DMS 273 treated with DMSO at 0.1 percent for 48 hours (cell line): ENCODE measurements at places on chromosomes 13 and 19.

DNA sequence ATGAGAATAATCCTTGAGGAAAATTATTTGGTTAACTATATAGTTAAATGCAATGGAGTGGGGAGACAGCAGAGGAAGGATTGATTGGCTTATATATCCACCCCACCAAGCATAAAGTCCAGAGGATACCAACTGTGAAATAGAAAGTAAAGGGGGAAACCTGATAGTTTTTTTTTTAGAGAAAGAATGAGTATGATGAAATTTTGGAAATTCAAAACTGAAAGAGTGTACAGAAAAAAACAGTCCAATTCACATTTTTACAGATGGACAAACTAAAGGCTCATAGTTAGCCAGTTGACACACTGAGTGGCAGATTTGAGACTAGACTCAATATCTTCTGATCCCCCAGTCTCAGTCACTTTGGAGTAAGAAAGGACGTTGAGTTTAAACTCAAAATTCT is 51.1 kb downstream of the FNDC3A start:
- DNase-seq, result no peak

GRCh38 chr19:49114630-49115363 is 627 bp downstream of the LIN7B start:
- DNase-seq, result peak; percentile 50

- no peak for DNase-seq
Measured at GRCh38 chr13:36029166-36029565, 102.0 kb downstream of the DCLK1 start.

DNA sequence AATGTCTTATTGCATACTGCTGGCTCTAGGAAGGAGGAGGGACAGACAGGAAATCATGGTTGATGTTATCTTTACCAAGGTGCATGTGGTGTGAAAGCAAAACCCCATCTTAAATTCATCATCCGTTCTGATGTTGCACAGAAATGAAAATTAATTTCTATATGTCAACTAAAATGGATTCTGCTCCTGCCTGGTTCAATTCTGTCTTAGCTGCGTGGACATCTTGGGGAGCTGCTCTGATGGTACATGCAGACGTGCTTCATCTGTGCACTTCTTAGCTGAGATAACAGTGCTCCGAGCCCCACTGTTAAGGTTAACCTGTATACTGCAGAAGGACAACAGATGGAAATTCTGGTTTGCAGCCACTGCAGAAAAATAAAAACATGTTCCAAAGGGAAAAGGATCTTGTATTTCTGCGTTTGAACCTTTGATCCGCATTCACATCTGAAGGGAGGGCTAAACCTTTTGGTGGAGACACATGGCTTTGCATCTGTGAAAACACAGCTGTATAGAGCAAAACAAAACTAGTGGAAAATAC is 155.6 kb downstream of the TM9SF2 start:
- peak; percentile 40 for DNase-seq

- DNase-seq, result no peak
Measured at GRCh38 chr13:26128676-26129075, 76.9 kb upstream of the SHISA2 start.

- DNase-seq, result no peak
Measured at GRCh38 chr13:41411522-41411921, 45.8 kb upstream of the RGCC start.

- DNase-seq, result no peak
Measured at GRCh38 chr13:83622422-83622784, 259.9 kb downstream of the SLITRK1 start.

GRCh38 chr13:98293103-98293502 is 116.0 kb upstream of the RNF113B start:
- DNase-seq, result no peak

GRCh38 chr19:45615795-45616703 is 14.0 kb upstream of the GPR4 start:
- peak; percentile 79 for DNase-seq
